ENCODE measurements at places on chromosomes 11 and 22.
A peak's percentile ranks its signal among the peaks of the same experiment; 100 is the strongest.

- DNase-seq: no peak
Measured at GRCh38 chr11:45410391-45411227, 124.5 kb upstream of the SYT13 start.

DNA sequence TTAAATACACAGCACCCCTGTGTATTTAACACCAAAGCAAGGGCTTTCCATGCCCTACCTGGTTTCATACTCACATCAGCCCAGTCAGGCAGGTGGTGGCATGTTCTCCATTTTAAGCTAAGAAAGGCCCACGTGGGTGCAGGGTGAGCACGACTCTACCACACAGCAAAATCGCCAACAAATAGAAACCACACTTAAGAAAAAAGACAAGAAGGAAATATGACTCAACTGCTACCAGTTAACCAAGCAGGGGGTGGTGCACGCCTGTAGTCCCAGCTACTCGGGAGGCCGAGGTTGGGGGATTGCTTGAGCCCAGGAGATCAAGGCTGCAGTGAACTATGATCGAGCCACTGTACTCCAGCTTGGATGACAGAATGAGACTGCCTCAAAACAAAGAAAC is 35.2 kb upstream of the TFIP11 start:
- DNase-seq: no peak

DNA sequence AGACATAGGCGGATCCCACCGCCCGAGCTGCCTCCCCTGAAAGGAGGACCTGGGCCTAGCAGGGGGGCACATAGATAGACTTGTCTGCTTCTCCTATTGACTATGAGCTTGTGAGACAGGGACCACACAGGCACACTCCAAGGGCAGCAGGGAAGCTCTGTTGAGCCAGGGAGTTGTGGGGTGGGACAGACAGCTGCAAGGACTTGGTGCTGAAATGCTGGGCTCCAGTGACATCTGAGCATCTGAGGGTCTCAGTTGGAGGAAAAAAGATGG is 53.4 kb upstream of the ANO1 start:
- no peak for DNase-seq

GRCh38 chr11:61542705-61543104 is 34.2 kb downstream of the LRRC10B start:
- DNase-seq: no peak

DNA sequence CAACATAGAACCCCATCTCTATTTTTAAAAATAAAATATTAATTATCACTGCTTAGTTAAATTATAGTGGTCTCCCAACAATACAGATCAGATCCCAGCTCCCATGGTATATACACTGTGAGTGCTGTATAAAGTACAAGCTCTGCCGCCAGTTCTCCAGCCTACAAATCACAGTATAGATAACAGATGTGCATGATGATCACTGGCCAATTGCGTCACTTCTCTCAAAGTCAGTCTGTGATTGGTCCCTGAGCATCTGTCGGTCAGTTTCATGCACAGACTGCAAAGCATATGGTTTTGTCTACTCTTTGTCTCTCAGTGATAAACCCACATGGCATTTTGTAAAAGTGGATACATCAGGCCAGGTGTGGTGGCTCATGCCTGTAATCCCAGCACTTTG is 15.7 kb downstream of the PPARA start:
- DNase-seq: no peak

DNA sequence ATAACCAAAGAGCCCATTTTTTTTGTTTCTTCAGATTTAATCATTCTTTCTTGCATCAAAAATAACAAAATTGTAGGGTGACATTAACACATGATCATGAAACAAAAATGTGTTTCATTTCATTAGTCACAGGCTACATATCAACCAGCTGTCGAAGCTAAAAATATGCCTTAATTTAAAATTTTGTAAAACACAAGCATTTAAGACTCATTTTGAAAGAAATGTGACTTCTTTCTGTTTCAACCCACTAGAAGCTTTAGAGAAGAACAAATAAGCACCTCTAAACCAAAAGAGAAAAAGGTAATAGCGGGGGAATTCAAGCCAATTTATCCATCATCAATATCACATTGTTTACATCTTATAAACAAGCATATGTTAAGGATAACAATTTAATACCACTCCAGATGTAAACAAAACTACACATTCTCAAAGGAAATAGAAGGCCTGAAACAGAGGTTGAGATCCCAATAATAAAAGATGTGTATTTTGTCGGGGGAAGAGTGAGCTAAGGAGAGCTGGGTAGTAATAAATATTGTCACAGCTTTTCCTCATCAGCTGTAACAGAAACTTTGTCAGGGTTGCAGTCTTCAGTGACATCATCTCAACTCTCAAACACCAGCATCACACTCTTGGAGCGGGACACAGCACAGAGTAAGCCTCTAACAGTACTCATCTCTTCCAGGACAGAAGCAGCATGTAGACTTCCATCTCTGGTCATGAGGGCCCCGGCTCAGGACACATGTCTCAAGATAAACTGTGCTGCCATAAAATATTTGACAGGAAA is 42.0 kb downstream of the ALG9 start:
- no peak for DNase-seq

DNA sequence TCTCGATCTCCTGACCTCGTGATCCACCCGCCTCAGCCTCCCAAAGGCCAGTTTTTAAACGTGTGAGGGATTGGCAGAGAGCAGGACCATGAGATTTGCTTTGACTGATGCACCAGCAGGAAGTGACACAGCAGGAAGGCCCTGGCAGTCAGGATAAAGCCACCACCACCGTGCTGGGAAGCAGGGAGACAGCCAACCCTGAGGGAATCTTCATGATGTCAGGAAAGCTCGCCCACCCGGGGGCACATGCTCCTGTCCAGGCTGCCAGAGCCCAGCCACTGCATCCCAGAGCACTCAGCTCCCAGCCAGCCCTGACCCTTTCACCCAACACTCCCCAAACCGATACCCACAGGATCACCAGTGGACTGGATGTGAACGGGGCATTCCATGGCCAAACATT is 6.1 kb downstream of the TUBGCP6 start:
- no peak for DNase-seq

GRCh38 chr22:30998329-30998728 is 29.3 kb downstream of the TUG1 start:
- DNase-seq: no peak

- no peak for DNase-seq
Measured at GRCh38 chr11:8596504-8597046, 2.5 kb upstream of the STK33 start.

GRCh38 chr11:22703040-22703439 is 36.6 kb downstream of the GAS2 start:
- DNase-seq: no peak

DNA sequence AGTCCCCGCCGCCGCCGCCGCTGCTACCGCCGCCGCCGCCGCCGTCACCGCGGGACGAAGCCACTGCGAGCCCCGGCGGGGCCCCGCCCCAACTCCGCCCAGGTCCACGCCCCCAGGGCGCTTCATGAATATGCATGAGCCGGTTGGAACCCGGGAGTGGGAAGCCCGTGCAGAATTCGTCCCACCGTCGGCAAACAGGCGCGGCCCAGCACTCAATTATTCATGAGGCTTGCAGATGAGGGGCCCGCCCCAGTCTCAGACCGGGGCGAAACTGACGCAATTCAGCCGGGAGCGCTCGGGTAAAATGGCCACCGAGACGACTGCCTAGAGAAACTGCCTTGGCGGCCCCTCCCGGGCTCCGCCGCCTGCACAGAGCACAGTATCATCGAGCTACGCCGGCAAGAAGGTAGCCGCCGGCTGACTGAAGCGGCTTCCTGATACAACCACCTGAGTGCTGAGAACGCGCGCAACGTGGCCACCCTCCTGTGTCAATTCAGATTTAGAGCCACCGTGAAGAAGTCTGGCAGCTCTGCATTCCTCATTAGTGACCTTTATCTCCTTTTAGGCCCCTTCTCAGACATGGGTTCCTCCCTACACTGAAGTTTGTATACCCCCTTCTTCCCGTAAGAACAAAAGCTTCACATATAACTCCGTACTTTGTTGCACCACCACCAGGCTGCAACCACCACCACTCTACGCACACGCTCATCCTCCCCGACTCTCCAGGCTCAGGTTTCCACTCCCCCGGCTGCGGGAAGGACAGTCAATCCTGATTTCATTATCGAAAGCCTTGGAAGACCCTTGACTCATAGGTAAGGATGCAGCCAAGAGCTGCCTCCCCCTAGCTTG is at the start of gene TNKS1BP1:
Gene TNKS1BP1, minus strand, starts transcription at position 67 of the 849 bp plus-strand sequence. CDS start 3,067 bp downstream, outside the sequence.
- peak; percentile 92 for DNase-seq

GRCh38 chr22:37461961-37462360 is 24.2 kb downstream of the MFNG start:
- no peak for DNase-seq

DNA sequence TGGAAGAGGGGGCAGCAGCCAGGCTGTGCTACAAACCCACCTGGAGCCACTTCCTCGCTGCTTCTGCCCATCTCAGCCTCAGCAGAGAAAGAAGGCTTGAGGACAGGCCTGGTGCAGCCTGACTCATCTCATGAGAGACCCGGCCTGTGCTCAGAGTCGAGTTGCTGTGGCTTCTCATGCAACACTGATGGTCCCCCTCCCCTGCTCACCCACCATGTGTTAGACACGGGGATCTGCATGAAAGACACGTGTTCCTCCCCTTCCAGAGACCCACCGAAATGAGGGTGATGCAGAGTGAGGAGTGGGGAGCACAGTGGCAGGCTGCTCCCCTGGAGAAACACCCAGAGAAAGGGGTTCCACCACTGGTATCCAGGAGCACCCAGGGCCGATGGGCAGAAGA is 15.0 kb downstream of the RTN4R start:
- DNase-seq: no peak

DNA sequence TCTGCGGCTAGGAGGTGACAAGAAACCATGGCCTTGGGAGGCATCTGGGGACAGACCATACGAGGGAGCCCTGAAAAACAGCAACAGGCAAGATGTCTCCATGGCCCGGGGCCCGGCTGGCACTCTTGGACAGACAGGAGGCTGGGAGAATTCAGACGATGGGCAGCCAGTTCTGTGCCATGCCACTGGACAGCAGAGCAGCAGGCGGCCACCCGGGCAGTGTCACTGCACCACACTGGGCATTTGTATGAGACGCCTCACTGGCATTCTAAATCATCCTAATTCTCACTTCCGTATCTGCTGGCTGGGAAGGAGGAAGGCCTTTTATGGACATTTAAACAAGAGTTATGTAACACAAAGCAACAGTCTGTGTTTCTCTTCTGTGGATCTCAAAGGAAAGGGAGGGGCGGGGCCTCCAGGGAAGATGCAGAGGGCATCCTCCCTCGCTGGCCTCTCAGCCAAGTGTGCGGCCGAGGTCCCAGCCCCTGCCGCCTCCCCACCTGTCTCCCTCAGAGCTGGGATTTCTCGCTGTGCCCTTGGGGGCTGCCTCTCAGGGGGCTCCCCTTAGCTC is 350.3 kb downstream of the SHANK2 start:
- DNase-seq: no peak

- peak; percentile 9 for DNase-seq
Measured at GRCh38 chr11:3109921-3110706, 52.9 kb upstream of the CARS1 start.

DNA sequence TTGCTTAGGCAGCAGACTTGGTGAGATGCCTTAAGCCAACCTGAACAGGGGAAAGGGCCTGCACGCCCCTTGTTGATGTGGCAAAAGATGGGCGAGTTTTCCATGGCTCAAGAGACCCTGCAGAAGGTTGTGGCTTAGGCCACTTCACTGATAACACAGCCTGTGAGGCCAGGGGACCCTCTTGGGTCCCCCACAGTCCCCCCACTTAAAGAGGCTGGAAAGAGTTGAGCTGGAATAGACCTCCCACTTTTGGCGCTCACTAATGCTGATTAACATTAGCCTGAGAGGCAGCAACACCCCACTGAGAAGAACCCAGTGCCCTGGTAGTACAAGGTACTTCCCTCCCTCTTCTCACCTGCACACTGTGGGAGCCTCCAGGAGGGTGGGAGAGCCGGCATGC is 107.5 kb downstream of the TRIM29 start:
- DNase-seq: no peak

- no peak for DNase-seq
Measured at GRCh38 chr22:49883294-49883640, 29.6 kb downstream of the ZBED4 start.

- DNase-seq: no peak
Measured at GRCh38 chr11:68008381-68009337, 1.5 kb upstream of the ALDH3B1 start.

DNA sequence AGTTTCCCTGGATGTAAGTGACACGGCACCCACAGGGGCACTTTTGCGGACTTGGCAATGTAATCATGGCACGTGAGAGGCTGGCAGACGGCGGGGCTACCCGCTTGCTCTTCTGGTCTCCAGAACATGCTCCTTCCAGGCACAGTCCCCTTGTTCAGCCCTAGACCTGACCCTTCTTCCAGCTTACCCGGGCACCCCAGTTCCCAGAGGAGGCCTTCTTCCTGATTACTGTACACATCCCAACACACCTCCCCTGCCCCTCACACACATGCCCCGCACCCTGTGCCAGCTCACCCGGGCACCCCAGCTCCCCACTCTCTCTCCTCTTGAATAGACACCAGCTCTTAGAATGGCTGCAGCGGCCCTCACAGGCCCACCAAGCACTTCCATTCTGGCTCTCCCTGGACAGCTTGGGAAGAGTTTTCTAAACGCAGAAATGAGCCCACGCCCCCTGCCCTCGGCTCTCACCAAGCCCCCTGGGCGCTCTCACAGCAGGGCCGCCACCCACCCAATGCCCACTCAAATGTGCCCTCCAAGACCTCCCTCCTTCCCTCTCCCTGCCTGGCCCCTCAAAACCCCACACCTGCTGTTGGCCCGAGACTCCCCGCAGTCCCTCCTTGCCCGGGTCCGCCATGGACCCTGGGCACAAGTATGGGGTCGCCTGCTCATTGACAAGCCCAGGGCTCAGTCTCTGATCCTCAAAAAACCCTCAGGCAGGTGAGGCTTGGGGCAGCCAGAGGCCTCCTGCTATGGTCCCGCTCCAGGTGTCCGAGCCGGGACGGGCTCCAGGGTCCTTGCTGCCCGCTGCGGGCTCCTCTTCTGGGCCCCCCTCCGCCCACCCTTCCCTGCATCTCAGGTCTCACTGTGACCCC is 88.5 kb downstream of the WNT7B start:
- no peak for DNase-seq

All from activated T-cell treated with anti-CD3 and anti-CD28 coated beads for 4 hours (primary cell).